Stimulated activated CD4-positive, alpha-beta T cell treated with anti-CD3 and anti-CD28 coated beads, Interleukin-1b, Interleukin-23, amount 100 ng/mL, for 48 hours (primary cell): ENCODE measurements at places on chromosomes 2 and 18.

- no peak for DNase-seq
Measured at GRCh38 chr2:239139566-239139965, 261.3 kb downstream of the HDAC4 start.

DNA sequence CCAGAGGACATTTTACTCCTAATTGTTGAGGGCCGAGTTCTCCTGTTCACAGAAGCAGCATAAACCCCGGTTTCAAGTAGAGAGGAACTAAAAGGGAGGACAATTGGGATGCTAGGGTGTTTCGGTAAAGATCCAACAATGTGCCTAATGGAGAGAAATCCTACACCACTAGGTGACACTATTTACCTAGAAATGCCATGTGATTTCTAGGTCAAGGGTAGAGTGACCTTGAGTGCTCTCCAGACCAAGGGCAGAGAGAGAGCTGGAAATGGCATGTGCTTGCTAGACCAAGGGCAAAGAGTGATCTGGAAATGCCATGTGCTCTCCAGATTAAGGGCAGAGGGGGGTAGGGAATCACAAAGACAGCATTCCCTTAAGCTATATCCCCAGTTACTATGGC lies 472.0 kb downstream of the DCDC2C start:
- DNase-seq = no peak

DNA sequence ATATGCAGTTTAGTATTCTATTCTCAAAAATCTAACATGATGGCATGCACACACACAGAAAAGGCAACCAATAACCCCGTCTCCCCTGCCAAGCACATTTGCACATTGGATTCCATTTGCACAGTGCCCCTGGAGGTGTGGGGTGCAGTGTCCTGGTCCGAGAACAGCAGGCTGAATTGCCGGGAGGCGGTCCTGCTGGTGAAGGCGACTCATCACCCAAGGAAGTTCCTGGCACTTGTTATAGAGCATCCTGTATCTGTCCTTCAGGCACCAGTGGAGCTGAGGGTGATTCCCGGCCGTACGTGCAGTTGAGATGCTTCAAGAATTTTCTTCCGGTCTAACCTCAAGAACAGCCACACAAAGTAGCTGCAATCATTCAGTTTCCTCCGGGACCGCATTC lies 73.0 kb upstream of the RAB12 start:
- no peak for DNase-seq

DNA sequence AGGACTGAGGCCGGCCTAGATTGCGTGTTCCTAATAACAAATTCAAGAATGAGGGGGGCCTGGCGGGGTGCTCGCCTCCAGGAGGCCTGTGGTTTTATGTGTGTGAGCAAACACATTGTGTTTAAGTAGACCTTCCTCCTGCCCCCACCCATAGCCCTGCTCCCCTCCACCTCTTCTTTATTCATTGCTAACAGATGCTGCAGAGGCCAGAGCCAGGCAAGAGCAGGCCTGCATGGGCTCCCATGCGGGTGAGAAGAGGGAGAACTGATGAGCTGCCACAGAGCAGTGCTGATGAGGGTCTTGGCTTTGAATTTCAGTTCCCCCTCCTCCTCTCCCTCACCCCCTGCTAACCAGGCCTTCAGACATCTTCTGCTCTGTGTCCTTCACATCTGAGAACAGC lies 154.6 kb downstream of the OSR1 start:
- DNase-seq = no peak
